ENCODE measurements at places on chromosomes 11 and 22.

DNA sequence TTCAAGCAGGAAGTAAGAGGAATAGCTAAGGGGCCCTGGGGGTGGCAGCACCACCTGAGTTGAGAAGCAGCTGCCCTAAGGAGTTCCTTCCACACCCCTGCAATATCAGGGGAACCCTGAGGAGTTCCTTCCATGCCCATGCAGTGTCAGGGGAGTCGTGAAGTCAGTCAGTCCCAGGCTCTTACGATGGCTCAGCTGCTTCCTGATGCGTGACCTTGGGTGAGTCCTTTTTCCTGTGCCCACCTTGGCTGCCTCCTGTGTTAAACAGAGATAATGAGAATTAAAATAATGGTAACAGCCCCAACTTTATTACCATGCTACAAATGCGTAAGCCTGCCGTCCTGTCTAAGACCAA is 181.1 kb downstream of the MIAT start:
- no peak for DNase-seq

DNA sequence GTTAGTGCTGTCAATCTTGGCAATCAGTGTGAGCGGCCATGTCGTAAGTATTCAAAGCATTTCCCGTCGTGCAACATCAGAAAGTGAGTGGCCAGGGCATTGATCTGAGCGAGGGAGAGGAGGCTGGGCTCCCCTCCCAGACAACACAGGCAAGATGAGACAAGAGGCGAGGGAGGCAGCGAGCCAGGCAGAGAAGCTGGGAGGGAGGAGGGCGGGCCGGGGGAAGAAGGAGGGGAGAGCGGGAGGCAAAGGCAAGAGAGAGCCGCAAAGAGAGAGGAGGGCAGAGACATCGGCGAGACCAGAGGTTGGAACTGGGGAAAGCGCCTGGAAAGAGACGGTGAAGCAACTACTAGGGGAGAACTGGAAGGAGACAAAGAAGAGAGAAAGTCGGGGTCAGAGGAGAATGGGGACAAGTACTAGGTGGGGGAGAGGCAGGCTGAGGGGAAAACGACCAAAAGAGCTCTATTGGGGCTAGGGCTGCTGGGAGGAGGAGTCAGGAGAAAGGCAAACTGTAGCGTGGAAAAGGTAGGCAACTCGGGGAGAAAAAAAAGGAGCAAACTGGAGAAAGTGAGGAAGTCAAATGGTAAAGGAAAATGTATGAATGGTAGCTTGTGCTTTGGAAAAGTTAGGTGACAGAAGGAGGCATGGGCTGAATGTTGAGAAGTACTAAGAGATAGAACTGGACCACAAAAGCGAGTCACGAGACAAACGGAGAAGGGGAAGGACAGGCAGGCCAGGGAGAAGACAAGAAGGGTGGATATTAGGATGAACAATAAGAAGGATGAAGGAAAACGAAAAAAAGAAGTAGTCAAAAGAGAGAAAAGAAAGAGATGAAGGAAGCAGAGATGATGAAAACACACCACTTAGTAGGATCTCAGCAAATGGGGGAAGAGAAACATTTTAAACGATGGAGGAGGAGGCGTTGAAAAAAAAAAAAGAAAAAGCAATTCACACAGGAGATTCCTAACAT is 130.5 kb upstream of the C11orf58 start:
- DNase-seq: peak; percentile 74

GRCh38 chr22:42286205-42286604 is 15.8 kb upstream of the TCF20 start:
- DNase-seq: no peak

GRCh38 chr11:61298663-61299244 is 3.6 kb upstream of the VWCE start:
- DNase-seq: no peak

- no peak for DNase-seq
Observed at GRCh38 chr11:120334894-120335462, 1.2 kb upstream of the ARHGEF12 start.

DNA sequence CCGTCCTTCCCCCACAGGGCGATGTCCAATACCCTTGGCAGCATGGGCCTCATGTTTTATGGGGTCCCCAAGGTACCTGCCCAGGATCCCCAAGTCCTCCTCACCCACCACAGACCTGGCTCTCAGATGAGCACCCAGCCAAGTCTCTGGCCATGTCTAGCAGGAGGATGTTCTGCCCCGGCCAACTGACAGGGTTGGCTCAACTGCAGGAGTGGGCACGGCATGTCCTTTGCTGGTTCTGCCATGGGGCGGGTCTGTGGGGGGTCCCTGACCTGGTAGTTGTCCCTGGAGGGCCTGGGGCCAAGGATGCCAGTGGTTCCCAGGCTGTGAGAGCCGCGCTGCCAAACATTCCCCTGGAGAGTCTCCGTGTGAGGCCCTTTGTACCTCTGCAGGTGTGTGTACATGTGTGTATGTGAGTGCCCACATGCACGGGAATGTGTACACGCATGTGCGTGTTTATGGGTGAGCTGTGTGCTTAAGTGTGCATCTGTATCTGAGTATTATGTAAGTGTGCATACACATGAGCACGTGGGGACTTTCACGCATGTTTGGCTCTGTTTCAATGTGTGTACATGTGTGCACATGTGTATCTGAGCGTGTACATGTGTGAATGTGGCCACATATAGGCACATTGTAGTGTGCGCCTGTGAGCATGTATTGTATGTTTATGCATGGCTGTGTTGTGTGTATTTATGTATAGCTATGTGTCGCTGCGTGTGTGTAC is 85.5 kb downstream of the KCNQ1 start:
- peak; percentile 58 for DNase-seq

- no peak for DNase-seq
Observed at GRCh38 chr11:35311331-35311730, 108.0 kb downstream of the SLC1A2 start.

GRCh38 chr11:1742869-1743584 is 7.4 kb downstream of the IFITM10 start:
- DNase-seq: no peak
